Activated T-cell treated with anti-CD3 and anti-CD28 coated beads, Interleukin-2, amount 50 U/mL, for 24 hours (primary cell): ENCODE measurements at places on chromosomes 4 and X.

GRCh38 chr4:167509551-167509950 lies 275.3 kb upstream of the SPOCK3 start:
- no peak for DNase-seq

GRCh38 chrX:65480960-65481359 lies 53.6 kb downstream of the LAS1L start:
- no peak for DNase-seq

- DNase-seq, result no peak
Observed at GRCh38 chrX:154734061-154734781, 16.7 kb downstream of the GAB3 start.

- no peak for DNase-seq
Observed at GRCh38 chr4:145805490-145805889, 125.5 kb downstream of the C4orf51 start.

- no peak for DNase-seq
Observed at GRCh38 chrX:63785708-63786040, 660 bp upstream of the ARHGEF9 start.

- no peak for DNase-seq
Observed at GRCh38 chr4:15042529-15043167, 40.4 kb downstream of the CPEB2 start.

DNA sequence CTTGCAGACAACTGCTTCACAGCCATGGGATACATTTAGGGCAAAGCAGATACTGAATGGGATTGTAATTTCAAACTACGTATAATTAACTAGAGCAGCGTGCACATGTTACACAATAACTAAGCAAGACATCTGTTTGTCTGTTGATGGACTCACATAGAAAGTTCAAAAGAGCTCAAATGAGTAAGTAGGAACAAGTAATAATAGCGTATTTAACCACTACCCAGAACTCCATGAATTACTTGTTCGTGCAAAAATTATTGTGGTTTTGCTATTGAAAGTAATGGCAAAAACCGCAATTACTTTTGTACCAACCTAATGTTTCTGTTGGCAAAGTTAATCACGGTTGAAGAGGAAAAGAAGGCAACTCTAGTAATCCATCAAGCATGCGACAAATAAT lies 825.4 kb downstream of the PCDH18 start:
- no peak for DNase-seq

DNA sequence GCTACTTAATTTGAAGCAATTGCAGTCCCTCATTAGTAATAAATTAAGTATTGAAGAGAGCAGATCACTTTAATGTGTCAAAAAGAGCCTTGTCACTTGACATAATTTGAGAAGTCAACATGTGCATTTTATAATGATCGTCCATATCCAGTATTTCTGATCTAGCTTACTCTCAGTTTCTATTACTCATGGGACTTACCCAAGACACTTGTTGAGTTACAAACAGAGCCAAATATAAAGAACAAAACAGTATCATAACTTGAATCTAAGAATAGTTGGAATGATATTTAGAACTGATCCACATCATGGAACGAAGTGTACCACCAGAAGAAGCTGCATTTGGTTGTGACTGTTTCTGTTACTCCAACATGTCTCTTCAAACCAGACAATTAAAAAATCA lies 54.7 kb downstream of the SLITRK4 start:
- DNase-seq, result no peak

GRCh38 chrX:51496501-51497291 lies at the start of gene NUDT11:
Gene NUDT11 (minus strand): TSS chrX:51496592. CDS start chrX:51496444, 148 bp downstream.
- peak; percentile 66 for DNase-seq

DNA sequence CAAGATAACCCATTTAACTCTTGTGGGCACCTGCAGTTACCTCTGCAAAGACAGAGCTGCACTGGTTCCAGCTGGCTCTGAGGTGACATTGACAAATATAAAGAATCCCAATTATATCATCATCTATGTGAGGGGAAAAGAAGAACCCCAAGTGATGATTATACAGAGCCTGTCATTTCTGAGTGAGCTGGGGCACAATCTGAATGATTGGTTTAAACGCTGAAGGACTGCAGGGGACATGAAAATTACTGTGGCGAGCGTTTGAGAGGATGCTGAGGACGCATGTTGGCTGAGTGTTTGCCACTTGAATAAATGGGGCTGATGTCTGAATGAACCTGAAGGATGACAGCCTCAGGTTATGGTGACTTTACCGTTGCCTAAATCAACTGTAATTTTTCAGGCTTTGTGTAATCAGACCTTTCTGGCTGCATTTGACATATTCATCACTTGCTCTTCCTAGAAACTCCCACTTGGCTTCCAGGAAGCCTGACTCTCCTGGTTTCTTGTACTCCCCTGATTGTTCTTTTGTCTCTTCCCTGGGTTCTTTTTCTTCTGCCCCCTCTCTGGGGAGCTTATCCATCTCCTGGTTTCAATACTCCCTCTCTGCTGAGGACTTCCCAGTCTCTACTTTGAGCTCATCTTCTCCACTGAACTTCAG lies 4.1 kb upstream of the HSD17B10 start:
- DNase-seq, result no peak

DNA sequence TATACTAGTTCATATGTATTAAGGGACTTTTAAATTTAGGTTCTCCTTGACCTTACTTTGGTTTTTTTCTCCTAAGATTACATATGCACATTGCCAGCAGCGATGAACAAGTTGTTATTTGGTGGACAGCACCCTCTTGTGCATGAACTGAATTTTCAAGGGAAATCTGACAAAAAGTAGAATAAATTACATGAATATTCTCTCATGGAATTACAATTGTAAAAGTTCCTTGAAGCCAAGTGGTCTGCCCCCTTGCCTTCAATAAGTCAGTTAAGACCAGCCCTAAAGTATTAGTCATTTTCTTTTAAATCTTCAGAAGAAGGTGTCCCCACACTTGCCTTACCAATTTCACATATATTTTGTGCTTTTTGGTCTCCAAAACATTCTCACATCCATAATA lies 30.7 kb upstream of the SMARCA5 start:
- DNase-seq, result no peak

DNA sequence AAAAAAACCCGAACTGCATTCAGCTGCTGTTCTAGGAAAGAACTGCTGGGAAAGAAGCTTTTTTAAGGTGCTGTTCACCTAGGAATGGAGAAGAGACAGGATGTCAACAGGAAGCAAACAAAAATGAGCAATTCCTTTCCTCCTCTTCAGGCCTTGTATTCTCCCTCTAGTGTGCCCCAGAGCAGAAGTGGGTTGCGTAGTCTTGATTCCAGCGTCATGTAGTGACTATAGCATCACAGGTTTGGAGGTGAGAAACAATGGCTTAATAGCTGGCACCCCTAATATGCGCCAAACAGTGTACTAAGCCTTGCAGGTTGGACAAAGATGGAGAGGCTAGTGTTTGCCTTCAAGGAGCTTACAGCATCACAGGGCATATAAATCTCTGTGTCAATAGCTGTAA lies 146.3 kb upstream of the LCORL start:
- DNase-seq, result no peak

DNA sequence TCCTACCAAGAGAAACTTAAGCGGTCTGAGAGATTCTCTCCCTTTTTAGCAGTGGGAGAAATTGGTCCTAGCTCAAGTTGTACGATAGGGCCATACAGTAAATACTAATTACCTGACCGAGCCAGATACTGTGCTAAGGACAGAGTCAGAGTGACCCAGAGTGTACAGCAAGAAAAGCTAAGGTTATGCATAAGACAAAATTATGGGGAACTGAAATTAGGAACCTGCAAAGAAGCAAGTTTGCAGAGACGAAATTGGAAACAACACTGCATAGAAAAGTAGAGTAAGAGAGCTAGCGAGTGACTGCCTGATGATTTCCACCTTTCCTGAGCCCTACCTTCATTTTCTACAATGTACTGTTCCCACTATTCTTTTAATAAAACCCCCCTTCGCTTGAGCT lies 278.1 kb downstream of the NKX6-1 start:
- no peak for DNase-seq

DNA sequence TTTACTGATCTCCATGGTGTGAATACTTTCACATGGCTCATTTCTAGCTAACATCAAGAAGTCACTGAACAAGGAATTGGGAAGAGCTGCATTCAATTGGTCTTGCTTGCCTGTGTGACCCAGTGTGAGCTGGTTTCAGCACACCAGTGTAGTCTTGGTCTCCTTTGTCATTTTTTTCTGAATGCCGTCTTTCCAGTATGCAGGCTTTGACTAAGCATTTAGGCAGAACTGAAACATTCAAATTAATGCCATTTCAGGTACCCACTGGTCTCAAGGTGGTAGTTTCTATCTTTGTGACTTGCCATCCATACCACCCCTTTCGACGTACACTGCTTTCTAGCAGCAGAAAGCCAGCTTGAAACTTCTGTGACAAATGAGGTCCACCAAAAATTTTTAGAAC lies 550.5 kb upstream of the BOD1L1 start:
- DNase-seq, result no peak

DNA sequence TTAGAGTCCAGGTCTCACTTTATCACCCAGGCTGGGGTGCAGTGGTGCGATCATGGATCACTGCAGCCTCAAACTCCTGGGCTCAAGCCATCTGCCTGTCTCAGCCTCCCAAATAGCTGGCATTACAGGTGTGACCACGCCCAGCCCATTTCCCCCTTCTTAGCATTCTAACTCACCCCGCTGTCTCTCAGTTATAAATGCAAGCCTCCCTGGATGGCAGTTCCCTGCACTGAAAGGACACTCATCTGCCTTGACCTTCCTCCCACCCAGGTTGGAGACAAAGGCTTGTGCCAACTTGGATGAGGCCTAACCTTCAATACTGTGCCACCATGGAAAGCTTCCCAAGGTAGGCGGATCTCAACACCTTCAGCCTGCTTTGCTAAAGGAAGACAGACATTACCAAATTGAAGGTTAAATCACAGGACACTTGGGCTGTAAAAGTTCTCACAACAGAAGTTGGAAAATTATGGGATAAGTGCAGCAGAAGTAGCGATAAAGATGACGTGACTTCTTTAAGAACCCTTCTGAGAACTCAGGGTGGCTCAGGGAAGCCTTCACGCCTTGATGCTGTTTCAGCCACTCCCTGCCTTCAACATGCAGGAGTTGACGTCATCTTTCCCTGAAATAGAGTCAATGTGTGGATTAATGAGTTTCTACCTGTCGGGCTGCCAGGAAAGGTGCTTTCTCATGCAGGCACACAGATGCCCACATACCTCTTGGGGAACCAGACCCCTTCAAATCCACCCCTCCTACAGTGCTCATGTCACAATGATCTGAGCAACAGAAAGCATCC lies 10.6 kb upstream of the GPM6B start:
- no peak for DNase-seq

DNA sequence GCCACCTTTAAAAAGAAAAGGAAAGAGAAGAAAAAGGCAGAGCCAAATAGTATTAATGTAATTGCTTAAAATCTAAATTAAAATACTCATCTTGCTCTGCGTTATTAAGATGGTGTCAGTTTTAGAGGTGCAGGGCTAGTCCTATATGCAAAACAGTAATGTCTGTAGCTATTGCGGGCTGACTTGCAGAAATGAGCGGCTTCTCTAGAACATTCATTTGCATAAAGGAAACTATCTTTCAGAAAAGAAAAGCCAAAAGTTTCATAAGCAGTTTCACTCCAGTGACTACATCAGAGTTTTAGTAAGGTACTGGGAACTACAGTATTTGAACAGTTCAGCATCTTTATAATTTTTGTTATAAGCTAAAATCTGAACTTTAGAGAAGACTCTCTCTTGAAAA lies 6.0 kb downstream of the SMAD1 start:
- DNase-seq, result no peak

- no peak for DNase-seq
Observed at GRCh38 chr4:99763635-99764101, 53.0 kb upstream of the DAPP1 start.

- DNase-seq, result peak; percentile 9
Observed at GRCh38 chrX:155334486-155335336, at the start of gene CLIC2. Gene CLIC2 (minus strand): TSS chrX:155334614. CDS start chrX:155334427, 187 bp downstream.

DNA sequence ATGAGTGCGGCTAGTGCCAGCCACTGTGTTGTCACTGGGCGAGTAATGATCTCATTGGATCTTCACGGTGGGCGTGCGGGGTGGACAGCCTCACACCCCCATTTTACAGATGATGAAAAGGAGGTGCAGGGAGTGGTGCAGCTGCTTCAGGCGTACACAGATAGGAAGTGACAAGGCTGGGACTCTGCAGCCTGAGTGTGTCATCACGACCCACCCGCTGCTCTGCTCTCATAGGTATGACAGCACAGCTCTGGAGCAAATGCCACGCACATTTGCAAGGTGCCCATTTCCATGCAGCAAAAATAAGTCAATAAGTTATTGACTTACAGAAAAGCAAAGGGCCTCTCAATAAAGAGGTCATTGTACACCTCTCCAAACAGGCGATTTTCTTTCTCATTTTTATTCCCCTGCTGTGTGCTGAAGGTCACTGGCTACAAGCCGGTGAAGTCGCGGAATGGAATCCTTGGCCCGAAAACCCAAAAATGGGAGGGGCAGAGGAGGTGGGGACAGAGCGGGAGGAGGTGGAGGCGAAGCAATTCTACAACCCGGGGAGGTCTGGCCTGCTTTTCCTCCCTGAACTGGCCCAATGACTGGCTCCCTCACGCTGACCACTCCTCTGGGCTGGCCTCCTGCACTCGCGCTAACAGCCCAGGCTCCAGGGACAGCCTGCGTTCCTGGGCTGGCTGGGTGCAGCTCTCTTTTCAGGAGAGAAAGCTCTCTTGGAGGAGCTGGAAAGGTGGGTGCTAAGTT lies at the start of gene SOD3:
Gene SOD3, plus strand, starts transcription at position 658 of the 750 bp plus-strand sequence. CDS start 3,949 bp downstream, outside the sequence.
- no peak for DNase-seq

- no peak for DNase-seq
Observed at GRCh38 chrX:56029188-56029587, 203.0 kb upstream of the KLF8 start.

GRCh38 chrX:139049465-139049864 lies 337.9 kb upstream of the FGF13 start:
- no peak for DNase-seq

- no peak for DNase-seq
Observed at GRCh38 chr4:4456816-4457578, 70.1 kb downstream of the NSG1 start.

GRCh38 chr4:26787461-26788340 lies 72.9 kb upstream of the STIM2 start:
- peak; percentile 58 for DNase-seq

DNA sequence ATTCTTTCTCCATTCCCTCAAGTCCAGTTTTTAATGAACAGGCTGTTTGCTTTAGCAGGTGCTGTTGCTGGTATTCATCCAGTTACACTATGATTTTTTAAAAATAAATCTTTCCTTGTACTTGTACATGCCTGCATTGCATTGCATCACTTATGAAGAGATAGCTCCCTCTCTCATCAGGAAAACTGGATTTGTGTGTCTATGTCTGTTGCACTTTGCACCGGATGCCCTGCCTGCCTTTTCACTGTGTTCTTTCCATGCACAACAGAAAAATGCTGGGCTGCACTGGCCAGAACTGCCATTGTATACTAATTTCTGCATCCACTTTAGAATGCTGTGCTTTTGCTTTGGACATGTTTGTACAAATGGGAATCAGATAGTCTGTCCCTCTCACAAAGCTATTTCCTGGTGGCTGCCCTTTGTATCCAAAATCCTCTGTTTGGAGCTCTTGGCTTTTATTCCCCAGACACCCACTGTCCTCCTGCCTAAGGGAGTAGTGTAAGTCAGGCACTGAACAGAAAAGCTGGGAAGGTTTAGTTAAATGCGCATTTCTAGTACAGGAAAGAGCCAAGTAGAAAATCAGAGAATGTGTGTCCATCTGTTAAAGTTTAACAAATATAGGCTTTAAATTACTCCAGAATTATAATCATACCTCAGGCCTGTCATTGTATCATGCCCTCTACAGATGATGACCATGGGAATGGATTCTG lies 119.1 kb downstream of the MBNL3 start:
- no peak for DNase-seq
